ENCODE measurements at places on chromosomes 16 and 17.

DNA sequence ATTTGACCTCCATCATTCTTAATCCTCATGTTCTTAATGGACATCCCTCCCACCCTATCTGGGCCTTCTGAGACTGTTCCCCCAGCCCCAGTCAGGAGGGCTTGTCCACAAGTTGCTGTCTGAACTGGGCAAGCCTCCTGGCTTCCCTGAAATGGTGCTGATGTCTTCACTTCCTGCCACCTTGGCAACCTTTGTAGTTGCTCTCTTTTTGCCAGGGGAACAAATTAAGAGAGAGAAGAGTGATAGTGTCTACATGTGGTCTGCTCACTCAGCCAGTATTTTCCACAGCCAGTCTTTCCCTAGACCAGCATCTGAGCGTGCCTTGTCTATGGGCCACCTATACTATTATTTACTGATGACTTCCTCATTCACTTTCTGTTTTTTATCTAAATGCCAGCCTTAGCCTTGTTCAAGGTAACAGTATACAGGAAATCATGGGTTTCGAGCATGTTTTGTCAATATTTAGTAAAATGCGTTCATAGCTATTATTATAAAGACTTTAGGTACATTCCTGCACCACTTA lies 710.1 kb downstream of the MAF start:
- no peak for DNase-seq

GRCh38 chr17:34980353-34980680 lies at the start of gene LIG3:
TSS of gene LIG3 (plus strand) at chr17:34980512. CDS start at chr17:34983006, 2,494 bp downstream.
- DNase-seq = peak; percentile 94

GRCh38 chr16:27551036-27551435 lies 1.1 kb downstream of the KATNIP start:
- DNase-seq = no peak

DNA sequence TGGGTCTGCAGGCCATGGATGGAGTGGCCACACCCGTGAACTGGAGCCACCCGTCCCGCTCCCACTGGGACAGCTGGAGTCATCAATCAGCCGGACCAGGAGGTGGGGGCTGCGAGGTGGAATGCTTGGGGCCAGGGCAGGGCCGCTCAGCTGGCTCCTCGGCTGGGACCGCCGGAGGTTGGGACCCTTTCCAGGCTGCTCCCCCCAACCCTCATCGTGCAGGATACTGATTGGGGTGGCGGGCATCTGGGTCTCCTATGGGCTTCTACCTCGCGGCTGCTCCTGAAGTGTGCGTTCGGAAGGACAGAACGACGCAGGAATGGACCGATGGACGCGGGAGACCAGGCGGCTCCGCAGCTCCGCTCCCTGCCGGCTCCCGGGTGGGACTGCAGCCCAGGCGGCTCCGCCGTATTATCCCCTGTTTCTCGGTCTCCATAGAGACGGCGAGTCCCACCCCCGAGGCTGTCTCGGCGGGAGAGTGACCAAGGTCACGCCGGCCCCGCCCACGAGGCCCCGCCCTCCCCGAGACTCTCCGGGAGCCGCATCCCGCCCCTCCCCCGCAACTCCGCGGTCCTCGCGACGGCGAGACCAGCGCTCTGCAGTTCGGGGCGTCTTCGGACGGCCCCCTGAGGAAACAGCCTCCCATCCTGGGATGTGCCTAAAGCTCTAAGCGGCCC lies at the start of gene TPPP3:
TPPP3 (minus strand) TSS at position 388 of the 677 bp plus-strand sequence. CDS start 2,387 bp downstream, outside the sequence.
- peak; percentile 48 for DNase-seq

DNA sequence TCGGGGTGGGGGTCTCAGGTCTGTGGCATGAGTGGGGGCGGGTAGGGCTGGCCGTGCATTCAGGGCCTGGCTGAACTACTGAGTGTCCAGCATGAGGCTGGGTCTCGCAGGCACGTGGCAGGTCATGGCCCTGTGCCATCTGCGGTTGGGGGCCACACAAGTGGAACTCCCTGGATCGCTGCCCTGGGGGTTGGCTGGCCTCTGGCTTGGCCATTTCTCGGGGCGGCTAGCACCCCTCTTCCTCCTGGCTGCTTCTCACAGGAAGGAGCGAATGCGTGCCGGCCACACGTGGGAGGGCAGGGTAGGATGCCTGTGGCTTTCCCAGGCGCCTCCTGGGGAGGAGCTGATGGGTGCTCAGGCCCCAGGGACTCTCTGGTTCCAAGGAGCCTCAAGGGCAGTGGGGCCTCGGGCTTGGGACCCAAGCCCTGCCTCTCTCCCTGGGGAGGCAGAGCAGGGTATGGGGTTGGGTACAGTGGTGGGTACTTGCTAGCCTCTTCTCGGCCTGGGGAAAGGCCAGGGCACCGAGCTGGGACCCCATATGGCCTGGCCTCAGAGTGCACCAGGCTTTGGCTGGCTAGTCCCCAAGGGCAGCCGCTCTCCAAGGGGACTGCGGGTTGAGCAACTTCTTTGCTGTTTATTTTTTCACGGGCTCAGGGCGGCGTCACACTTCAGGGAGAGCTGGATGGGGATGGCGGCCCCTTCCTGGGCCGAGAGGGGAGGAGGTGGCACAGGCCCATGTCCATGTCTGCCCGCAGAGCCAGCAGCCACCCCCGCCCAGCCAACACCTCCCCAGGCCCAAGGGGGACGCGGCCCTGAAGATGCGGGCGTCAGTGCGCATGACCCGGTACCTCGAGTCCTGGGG lies 37.5 kb downstream of the ADCY7 start:
- DNase-seq = no peak

GRCh38 chr16:30996985-30997724 lies 12.1 kb downstream of the HSD3B7 start:
- DNase-seq = peak; percentile 87

- no peak for DNase-seq
Measured at GRCh38 chr16:80752541-80752940, 51.9 kb downstream of the CDYL2 start.

- DNase-seq = no peak
Measured at GRCh38 chr16:54673313-54673712, 257.4 kb upstream of the IRX5 start.

- DNase-seq = peak; percentile 64
Measured at GRCh38 chr16:30032083-30032819, 1.2 kb upstream of the TLCD3B start.

DNA sequence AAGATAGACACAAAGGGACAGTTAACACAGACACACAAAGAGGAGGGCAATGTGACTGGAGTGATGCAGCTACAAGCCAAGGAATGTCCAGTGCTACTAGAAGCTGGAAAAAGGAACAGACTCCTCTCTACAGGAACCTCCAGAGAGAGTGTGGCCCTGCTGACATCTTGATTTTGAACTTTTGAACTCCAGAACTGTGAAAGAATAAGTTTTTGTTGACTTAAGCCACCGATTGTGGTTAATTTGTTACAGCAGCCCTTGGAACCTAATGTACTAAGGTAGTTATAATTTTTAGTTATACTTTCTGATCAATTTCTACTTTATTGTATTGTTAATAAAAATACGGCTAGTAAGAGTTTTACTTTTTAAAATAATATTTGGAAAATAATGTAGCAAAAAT lies 129.1 kb downstream of the MYO1D start:
- no peak for DNase-seq

- no peak for DNase-seq
Measured at GRCh38 chr16:4544473-4544872, 5.9 kb upstream of the CDIP1 start.

GRCh38 chr17:47907932-47908562 lies 12.0 kb downstream of the SP2 start:
- peak; percentile 87 for DNase-seq

GRCh38 chr16:65521633-65522328 lies 399.9 kb upstream of the CDH11 start:
- DNase-seq = no peak

- no peak for DNase-seq
Measured at GRCh38 chr17:80967404-80967872, 24.2 kb upstream of the CHMP6 start.

DNA sequence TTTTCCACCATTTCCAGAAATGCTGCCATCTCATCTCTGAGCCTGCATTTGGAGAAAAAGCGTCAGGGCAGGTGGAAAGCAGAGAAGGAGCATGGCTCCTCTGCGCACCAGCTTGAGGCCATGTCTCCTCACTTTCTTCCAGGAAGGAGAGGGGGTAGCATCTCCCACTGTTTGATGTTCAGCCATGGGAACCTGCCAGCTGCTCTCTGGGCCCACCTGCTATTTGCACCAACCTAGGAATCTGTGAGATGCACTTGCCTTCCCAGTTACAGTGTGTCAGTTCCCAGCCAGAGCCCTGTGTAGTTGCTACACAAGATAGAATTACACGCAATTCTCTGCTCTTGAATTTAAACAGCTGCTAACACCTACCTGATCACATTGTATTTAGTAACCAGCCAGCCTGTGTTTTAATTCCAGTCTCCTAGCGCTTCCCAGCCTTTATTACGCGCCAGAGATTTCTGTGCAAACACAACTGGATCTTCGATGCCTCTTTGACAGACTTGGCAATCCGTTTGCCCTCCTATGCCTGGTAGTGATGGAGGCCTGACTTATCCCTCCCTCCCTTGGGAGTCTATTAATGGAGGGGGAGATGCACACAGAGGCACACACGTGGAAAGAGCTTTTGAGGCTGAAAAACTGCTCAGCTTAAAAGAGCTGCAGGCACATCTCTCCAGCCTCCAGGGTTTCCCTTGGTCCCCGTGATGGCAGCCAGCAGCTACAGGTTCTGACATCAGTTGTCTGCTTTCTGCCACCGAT lies 98.1 kb upstream of the SEC14L1 start:
- no peak for DNase-seq

- DNase-seq = peak; percentile 68
Measured at GRCh38 chr17:59425085-59425931, 93.9 kb downstream of the YPEL2 start.

GRCh38 chr17:77619326-77619725 lies 339.2 kb upstream of the TNRC6C start:
- no peak for DNase-seq

DNA sequence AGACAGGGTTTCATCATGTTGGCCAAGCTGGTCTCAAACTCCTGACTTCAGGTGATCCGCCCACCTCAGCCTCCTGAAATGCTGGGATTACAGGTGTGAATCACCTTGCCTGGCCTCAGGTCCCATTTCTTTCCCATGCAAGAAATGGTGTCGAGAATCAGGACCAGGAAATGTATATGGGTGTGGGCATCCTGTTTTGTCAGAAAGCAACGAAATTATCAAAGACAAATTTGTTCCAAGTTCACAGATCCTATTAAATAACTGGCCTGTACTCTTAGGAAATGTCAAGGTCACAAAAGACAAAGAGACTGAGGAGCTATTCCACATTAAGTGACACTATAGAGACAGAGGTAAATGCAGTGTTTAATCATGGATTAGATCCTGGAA lies 17.1 kb upstream of the ST6GALNAC1 start:
- no peak for DNase-seq

DNA sequence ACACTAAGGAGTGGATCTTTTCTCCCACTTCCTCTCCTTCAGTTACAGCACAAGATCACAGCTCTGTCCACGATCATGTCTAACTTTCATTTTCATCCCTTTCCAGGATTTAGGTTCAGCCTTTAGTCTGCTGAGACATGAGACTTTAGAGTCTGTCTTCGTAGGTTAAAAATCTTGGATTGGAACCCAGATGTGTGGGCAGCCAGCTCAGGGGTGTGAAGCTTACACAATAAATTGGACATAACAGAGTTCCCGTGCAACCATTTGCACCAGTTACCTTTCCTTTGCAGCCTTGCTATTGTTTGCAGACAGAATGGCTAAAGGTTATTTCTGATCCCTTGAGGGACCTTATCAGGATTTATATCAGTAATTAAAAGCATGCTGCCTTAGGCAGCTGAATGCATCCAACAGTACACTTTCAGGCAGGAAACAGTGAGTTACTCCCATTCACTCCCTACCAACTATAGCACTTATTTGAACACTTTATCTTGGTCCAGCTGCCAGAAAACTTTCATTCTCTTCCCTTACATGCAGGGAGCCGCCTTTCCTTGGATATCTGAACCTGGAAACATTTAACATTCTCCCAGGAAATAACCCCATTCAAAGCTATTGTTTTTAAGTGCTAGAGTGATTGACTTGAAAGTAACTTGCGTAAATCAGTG lies 87.3 kb downstream of the TMEM100 start:
- peak; percentile 36 for DNase-seq

DNA sequence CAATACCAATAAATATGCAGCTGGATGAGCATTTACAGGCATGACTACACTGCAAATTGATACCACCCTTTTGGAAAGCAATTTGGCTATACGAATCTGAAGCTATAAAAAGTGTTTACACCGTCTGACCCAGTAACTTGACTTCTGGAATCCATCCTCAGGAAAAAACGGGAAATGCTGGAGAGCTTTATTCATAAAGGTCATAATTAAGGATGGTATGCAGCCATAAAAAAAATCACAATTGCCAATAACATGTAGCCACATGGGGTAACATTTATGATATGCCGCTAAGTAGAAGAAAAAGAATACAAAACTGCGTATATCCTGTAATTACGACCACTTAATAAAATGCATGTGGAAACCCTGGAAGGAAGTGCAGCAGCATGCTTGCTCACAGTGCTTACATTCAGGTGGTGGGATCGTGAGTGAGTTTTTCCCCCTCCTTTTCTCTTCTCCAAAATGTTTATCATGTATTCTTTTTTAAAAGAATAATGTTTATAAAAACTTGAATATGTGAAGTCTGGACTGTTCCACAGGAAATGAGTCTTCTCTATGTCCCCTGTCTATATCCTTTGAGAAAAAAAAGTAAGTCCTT lies 34.2 kb downstream of the COPRS start:
- DNase-seq = no peak

DNA sequence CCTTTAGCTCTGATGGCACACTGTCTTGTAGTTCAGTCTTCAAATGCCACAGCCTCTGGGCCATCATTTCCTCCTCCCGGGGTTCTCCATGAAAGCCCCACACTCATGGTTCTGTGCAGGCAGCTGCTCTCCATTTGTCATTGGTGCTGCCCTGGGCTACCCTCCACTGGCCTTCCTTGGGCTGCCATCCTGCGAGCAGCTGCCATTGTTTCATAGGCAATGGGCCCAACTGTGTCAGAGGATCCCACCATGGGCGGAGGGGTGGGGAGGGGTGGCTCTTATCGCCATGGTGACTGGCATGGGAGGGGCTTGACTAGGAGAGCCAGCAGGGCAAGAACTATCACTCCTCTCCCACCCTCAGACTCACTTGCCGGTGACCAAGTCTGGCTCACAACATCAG lies 38.6 kb upstream of the BRD7 start:
- no peak for DNase-seq

- DNase-seq = no peak
Measured at GRCh38 chr16:66353055-66353454, 13.4 kb upstream of the CDH5 start.

- no peak for DNase-seq
Measured at GRCh38 chr17:67110619-67111018, 66.3 kb downstream of the CACNG1 start.

DNA sequence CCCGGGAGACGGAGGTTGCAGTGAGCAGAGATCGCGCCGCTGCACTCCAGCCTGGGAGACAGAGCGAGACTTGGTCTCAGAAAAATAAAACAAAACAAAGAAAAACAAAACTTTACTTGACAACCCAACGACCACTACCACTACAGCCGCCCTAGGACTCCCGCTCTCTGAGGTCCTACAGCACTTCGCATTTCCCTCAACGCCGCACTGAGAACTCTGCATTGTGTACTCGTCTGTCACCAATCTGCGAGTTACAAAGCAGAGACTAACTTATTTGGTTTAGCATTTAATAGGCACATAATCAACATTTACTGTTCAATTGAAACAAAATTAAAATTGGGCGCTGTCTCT lies 479 bp upstream of the ZNF207 start:
- DNase-seq = peak; percentile 23

- DNase-seq = peak; percentile 56
Measured at GRCh38 chr17:17042851-17043460, 699 bp downstream of the MPRIP start.

All from inflammatory macrophage treated with lipopolysaccharide for 4 hours (primary cell).